ENCODE measurements at places on chromosomes 5 and 9.

DNA sequence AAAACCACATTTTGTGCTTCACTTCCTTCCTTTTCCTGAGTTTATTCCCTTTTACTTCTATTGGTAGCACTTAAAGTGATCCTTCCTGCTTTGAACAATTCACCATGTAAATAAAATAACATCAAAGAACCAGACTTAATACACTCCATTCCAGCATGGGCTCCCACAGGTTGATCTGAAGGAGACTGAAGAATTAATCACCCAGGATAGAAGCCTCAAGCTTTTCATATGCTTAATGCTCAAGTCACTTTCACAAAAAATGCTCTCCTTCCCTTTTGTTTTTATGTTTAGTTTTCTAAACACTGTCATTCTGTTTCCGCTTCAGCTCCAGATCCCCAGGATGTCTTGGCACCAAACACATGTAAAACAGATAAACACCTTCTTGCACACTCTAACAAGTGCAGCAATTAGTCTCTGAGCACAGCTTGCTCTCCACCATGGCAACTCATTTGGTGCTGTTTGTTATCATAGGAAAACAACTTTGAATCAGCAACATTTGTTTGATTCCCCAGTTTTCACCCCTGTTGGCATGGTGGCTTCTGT, 37.0 kb downstream of the DMRTA1 start:
- DNase-seq: no peak

DNA sequence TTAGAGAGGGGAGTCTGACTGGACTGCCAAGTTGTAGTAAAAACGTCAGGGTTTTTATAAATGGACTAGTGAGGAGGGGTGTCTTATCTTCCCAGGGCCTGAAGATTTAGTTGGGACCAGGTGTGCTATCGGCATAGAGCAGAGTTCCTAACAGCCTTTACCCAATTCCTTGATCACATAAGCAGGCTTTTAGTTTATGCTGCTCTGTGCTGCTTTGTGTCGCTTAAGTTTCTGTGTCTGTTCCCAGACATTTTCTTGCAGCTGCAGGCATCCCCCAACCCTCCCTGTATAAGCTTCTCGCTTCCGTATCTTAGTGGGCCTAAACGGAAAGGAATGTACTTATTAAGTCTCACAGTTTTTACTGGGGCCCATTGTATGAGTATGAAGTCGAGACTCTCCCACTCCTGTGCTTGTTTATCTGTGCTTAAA, 2.6 kb upstream of the SMC5 start:
- no peak for DNase-seq

GRCh38 chr9:4486176-4486575, 4.1 kb upstream of the SLC1A1 start:
- DNase-seq: no peak

DNA sequence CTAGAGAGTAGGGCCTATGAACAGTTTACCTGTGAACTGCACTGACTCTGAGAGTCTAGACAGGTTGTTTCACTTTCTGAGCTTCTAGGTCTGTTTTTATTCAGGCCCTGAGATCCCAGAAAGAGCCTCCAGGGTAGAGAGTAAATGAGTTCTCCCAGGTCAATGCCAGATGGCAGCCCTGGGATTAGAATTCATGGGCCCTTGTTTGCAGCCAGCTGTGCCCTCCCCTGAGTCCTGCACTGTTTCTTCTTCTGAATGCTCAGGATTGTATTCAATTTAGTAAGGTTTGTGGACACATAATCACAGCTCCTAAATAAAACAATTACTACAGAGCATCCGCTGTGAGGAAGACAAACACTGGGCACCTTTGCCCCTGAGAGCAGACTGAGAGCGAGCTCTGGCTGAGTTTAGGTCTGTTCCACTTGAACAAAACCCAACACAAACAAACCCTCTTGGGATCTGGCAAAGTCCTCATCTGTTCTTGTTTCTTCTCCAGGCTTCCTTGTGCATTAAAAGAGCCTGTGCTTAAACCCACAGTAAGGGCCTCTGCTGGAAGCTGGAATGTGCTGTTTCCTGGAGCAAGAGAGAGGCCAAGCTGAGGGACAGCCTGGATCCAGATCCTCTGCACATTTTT, 29.9 kb downstream of the FAM219A start:
- DNase-seq: no peak

- DNase-seq: no peak
Observed at GRCh38 chr9:14633906-14634565, 59.2 kb downstream of the ZDHHC21 start.
